ENCODE measurements at places on chromosomes 6 and 20.
A peak's percentile ranks its signal among the peaks of the same experiment; 100 is the strongest.

DNA sequence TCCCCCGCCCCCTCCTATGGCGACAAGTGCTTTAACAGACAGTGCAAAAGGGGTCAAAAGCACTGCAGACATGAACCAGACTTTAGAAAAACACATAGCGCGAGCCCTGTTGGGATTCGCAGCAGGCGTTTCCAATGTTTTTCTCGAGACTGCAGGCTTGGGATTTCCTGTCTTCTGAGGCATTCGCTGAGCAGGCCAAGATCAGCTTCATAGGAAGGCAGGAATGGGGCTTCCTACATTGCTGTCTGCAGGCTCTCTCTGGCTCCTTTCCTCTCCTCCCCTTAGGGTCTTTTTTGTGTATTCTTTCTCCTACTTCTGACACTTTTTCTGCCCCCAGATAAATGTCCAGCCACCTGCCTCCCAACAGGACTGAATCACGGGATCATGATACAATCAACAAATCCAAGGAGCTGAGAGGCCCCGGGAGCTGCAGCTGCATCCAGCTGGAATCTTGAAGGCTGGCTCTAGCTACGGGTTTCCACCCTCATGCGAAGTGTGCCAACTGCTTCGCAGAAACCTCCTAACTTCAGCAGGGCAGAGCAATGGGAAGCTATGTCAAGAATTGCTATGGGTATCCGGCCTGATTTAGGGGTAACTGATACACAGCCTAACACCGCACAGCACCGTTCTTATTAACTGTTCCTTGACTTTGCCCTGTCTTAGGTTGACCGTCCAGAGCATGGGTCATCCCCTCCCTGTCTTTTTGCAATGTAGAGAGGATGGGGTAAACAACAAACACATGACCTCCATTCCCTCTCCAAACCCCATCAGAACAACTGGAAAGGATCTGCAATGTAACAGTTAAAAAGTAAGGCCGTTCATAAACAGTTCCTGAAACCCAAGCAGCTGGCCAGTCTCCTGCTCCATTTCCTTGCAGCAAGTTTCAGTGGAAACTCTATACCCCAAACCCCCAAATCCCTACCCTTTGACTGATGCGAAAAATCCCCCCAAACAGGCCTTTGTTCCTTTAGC lies 31.5 kb downstream of the SNX5 start:
- DNase-seq, result peak; percentile 58

GRCh38 chr6:138403324-138403800 lies 661 bp upstream of the HEBP2 start:
- DNase-seq, result peak; percentile 65

DNA sequence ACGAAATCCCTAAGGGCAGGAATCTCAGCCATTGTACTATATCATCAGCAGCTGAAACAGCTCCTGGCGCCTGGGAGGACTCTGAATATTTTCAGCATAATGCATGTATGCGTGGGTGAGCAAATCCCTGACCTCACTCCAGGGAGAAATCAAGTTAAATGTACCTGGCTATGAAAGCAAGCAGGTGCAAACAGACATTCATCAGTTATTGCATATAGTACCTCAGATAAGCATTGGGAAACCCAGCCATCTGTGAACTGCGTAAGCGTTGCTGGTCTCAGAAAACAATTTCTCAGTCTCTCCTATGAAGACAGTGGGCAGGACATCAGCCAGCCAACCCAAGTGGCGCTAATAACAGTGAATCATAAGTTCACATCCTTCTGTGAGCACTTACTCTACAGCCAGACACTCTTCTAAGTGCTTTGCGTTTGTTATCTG lies 622.6 kb downstream of the EPM2A start:
- no peak for DNase-seq

- no peak for DNase-seq
Measured at GRCh38 chr6:152804150-152804549, 53.6 kb downstream of the VIP start.

- no peak for DNase-seq
Measured at GRCh38 chr6:127267646-127268625, 1.3 kb downstream of the RNF146 start.

Measured in lower lobe of right lung (tissue), 2 donors.